ENCODE measurements at places on chromosomes 3 and 15.

DNA sequence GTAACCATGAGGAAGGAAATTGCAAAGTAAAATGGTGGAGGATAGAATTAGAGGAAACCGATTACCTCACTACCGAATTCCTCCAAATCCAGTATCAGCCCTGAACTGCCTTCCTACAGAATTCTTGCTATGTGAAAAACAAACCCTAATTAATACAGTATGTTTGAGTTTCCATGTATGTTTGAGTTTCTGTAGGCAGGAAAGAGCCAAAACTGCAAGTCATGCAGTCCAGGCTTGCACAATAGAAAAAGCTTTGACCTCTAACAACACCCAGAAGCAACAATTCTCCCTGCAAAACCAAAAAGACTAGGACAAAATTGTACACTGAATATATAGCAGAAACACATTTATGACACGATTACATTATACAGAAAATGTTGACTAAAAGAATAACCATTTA lies 614.8 kb downstream of the DIPK2A start:
- DNase-seq, result no peak

- no peak for DNase-seq
Measured at GRCh38 chr3:190673148-190673547, 159.3 kb downstream of the IL1RAP start.

DNA sequence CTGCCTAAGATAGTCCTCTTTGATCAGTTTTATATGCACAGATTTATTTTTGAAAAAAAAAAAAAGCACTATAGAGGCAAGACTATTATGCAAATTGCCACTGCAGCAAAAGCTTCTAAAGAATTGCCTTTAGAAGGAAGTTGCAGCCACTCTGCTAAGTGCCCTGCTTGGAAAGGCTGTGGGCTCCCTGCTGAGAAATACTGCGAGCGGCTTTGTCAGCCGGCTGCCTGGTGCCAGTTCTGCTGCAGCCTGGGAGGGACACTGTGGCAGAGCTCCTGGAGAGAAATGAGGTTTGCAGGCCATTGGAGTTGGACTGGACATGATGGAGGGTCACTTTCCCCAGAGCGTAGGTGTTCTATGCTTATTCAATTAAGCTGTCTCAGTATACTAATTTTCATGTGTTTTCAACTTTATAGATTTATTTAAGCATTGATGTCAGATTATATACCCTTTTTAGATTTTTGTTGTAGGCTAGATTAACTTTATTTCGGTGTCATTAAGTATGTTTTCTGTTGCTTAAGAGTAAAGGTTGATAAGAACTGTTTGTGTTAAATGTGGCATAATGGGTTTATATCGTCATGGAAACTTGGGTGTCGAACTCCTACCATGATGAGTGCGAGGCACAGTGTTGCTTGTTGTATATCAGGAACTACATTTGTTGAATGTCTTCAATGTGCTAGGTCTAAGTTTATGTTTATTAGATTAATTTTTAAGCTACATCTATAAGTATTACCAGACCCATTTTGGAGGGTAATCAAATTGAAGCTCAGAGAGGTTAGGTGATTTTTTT lies 6.6 kb downstream of the MAP2K5 start:
- no peak for DNase-seq

- no peak for DNase-seq
Measured at GRCh38 chr3:77917225-77917624, 877.3 kb downstream of the ROBO2 start.

Data from stimulated activated CD4-positive, alpha-beta T cell treated with anti-CD3 and anti-CD28 coated beads, Interleukin-1b, Interleukin-23, amount 100 ng/mL, for 4 hours (primary cell).